ENCODE measurements at places on chromosomes 2 and 18.

DNA sequence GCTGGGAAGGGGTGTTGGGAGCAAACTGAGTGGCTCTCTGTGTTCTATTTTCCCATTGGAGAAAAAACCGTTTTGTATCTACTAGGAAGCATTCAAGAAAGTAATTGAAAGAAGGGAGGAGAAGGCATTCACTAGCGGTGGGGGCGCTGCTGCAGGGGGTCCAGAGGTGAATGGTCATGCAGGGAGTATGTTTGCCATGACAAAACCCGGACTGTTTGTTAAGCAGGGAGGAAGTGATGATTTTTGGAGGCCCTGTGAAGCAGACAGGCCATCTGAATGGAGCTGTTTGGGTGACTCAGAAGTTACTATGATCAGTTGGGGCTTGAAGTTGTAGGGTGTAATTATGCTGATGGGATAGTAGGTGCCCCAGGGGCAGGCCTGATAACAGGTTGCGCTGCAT, 7.0 kb downstream of the TAF4B start:
- no peak for DNase-seq

GRCh38 chr18:35920623-35921022, 51.9 kb upstream of the RMP24 start:
- no peak for DNase-seq

- DNase-seq, result no peak
Measured at GRCh38 chr2:30029804-30030203, 108.4 kb upstream of the ALK start.

- no peak for DNase-seq
Measured at GRCh38 chr2:29530281-29530680, 391.1 kb downstream of the ALK start.

DNA sequence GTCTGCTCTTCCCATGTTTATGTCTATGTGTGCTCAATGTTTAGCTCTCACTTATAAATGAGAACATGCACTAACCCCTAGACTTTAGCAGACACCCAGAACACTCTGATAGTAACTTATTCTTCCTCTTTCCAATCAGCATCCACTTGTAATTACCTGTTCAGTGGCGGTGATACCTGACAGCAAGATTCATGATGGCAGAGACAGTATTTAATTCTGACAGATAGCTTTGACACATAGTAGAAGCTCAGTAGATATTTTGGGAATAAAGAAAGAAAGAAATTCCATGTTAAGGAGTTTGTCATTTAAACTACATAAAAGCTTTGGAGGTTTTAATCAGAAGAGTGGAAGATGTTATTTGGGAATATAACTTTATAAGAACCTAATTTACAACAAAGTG, 171.3 kb downstream of the CDH7 start:
- no peak for DNase-seq

DNA sequence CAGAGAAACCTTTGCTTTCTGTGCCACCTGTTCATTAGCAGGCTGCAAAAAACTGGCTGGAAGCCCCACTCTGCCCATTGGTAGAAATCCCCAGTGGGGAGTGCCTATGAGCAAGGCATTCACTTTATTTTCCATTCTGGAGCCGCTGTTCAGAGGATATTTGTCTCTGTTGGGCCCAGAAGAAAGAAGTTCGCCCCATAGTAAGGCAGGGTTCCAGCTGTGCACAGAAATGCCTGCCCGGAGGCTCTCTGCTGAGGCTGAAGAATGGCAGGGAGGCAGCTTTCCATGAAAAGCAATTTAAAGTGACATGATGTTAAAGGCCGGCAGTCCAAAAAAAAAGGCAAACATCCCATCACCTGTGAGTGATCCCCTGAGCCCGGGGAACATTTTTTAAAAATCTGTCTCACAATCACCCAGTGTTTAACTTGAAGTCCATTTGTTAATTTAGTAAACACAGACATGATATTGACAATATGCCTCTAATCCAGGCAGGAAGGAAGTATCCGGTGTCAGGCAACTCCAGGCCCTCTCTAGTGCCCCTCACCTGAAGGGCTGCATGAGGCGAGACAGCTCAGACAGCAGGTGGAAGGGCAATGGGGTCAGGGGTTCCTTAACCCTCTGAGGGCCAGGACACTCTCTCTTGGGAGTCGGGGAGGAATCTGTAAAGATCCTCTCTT, 265.1 kb upstream of the SIX2 start:
- no peak for DNase-seq

DNA sequence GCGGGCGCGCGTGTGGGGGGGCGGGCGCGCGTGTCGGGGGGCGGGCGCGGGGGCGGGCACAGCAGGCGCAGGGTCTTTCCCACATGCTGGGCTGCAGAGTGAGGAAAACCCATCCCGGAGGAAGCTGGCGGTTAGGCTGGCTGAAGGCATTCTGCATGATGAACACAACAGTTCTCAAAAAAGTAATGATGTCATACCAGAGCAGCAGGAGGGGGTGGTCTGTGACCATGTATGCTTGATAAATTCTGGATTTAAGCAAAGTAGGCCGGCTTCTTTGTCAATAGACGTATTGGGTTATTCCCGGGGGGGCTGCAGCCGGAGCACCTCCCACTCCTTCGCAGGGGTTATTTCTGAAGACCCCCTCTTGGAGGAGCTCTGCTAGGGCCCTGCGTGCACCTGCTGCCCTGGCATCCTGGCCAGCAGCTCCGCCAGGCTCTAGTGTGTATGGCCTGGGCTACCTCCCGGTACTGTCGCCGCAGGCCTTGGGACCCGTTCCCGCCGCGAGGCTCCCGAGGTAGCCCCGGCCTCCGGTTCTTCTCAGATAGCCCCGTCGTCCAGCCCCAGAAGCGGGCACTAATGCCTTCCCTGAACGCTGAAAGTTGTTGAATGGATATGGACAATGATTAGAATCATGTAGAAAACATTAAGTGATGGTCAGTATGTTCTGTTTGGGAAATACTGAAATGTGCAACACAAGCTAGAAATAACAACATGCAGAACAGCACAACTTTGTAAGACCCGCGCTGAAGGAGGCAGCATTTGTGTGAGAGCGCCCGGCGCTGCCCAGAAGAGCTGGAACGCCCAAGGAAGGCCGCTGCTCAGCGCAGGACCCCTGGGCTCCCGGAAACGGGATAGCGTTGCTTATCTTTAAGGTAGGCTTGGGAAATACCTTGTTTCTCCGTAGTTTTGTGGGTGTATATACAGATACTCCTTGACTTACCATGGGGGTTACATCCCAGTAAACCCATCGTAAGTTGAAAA, 101.4 kb upstream of the RAB6C start:
- no peak for DNase-seq

DNA sequence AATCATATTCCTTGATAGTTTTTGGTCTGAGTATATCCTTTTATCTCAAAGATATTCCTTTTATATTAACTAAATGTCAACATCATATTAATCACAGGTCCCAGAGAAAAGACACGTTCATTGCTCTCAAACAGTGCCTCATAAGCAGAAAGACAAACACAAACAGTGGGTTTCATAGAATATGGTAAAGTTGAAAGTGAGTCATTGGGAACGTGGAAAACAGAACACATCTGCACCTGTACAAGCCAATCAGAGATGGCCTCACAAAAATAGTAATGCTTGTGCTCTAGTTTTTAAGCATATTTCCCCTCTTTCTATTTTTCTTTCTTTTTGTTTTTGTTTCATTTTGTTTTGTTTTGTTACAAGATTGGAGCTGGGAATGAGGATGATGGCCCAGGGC, 328.4 kb upstream of the MAP2 start:
- DNase-seq, result no peak

GRCh38 chr2:122191331-122191730, 435.9 kb downstream of the TSN start:
- no peak for DNase-seq

- no peak for DNase-seq
Measured at GRCh38 chr2:221428896-221429295, 143.2 kb downstream of the EPHA4 start.

GRCh38 chr2:27115519-27115918, 3.4 kb downstream of the CGREF1 start:
- no peak for DNase-seq

- no peak for DNase-seq
Measured at GRCh38 chr2:219335373-219335786, 2.8 kb upstream of the RESP18 start.

DNA sequence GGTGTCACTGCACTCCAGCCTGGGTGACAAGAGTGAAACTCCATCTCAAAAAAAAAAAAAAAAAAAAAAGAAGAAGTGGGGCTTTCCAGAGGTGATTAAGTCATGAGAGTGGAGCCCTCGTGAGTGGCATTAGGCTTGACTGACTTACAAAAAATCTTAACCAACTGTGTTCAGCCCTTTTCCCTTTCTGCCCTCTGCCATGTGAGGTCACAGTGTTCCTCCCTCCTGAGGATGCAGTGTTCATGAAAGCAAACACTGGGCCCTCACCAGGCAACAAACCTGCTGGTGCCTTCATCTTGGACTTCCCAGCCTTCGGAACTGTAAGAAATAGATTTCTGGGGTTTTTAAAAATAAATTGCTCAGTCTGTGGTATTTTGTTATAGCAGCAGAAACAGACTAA, 37.0 kb upstream of the METTL21A start:
- DNase-seq, result no peak

GRCh38 chr2:237590272-237591140, at the start of gene RAB17:
Gene RAB17, minus strand, starts transcription at chr2:237590734. Its CDS starts 4,580 bp downstream, at chr2:237586154.
- no peak for DNase-seq

DNA sequence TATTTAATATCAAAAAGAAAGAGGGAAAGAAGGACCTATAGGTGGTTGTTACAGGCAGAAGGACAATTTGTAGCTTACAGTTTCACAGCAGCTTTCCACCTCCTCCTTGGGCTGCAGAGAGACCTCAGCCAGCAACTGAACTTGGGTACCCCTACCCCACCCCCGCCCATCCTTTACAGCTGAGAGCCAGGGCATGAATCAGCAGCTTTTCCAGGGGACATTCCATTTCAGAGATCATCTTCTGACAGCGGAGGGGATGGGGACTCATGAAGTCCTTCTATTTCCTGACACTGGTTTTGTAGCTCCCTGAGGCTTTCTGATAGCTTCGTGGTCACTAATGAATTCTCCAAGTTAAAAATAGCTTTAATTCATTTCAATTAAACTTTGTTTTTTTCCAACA, 96.4 kb downstream of the ITGB1BP1 start:
- no peak for DNase-seq

- no peak for DNase-seq
Measured at GRCh38 chr2:105509269-105510086, 110.6 kb upstream of the FHL2 start.

DNA sequence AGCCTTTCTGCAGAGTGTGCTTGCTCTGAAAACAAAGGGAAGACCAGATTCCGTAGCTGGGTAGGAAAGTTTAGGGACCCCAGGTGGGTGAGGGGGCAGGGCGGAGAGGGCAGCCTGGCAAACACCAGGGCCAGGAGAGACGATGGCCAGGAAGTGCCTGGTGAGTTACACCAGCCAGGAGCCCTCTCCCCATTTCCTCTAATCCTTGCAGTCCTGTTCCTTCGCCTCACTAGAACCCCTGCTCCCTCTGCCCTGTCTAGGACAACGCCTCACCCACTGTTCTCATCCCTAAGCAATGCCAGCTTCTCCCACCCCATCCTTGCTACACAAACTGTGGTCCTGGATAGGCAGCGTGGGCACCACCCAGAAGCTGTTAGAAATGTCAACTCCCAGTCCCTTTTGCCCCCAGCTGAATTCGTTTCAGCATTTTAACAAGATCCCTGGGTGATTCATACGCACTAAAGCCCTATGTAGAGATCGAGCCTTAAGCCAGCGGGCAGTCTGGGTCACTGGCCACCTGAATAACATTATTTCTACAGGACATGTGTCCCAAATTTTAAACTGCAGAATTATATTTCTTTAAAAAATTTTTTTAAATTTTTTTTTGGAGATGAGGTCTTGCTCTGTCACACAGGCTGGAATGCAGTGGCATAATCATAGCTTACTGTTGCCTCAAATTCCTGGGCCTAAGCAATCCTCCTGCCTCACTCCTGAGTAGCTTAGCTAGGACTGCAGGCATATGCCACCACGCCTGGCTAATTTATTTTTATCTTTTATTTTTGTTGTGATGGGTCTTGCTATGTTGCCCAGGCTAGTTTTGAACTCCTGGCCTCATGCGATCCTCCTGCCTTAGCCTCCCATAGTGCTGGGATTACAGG, 10.9 kb downstream of the WIPF1 start:
- DNase-seq, result no peak

GRCh38 chr2:234444893-234445292, 52.0 kb downstream of the ARL4C start:
- no peak for DNase-seq

DNA sequence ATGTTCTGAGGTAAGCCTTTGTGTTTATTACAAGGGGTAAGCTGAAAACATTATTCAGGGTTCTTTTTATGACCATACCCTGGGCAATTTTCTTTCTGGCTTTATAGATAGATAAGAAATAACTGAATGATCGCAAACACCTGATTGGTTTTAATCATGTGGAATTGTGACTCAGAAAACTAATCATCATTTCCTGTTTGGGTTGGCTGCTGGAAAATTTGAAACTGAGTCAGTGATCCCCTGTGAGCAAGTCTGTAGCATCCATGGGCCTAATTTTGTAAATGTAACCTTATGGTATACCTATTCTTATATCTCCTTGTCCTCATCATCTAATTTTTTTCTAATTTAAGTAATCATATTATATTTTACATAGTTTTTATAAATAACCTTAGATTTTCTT, 34.3 kb downstream of the CCDC68 start:
- no peak for DNase-seq

- DNase-seq, result no peak
Measured at GRCh38 chr2:152120430-152120829, 21.6 kb upstream of the CACNB4 start.

GRCh38 chr2:54065411-54065810, 50.0 kb upstream of the ACYP2 start:
- DNase-seq, result no peak

DNA sequence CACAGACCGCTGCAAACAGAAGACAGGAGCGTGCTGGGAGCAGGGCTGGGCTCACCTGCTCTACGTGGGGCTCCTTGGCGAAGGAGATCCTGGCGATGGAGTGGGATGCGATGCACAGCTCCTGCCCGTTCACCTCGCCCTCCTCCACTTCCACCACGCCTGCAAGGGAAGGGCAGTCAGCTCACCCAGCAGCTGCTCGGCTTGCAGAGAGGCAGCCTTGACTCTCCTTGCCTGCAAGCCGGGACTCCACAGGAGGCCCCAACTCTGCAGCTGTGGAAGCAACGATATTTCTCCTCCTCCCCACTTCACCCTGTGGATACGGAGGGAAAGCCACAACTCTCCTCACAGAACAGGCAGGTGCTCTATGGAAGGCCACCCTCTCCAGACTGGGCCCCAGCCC, 35.1 kb downstream of the THAP4 start:
- no peak for DNase-seq

GRCh38 chr18:59968583-59968982, 68.8 kb downstream of the PMAIP1 start:
- DNase-seq, result no peak

GRCh38 chr2:191376981-191377629, 131.9 kb downstream of the MYO1B start:
- DNase-seq, result peak; percentile 70

DNA sequence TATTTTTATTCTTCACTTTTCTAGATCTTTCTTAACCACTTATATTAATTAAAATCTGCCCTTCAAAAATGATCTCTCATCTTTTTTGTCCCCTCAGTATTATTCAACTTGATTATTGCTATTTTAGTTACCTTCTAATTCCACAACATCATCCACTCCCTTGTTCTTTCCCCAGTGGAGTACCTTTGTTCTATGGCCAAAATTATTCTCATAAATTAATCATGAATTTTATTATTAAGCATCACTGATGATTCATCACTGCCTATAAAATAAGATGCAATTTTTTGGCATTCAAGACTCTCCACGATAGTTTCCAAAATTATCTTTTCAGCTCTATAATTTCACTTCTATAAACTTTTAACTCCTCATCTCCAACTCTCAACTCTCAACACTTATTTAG, 505.7 kb downstream of the SPAG16 start:
- DNase-seq, result no peak

All from thoracic aorta (tissue), 2 donors.